AG08395 (cell line): ENCODE measurements at places on chromosomes 3 and 15.
A peak's percentile ranks its signal among the peaks of the same experiment; 100 is the strongest.

- no peak for DNase-seq
Measured at GRCh38 chr3:181555681-181556080, 156.0 kb upstream of the SOX2 start.

DNA sequence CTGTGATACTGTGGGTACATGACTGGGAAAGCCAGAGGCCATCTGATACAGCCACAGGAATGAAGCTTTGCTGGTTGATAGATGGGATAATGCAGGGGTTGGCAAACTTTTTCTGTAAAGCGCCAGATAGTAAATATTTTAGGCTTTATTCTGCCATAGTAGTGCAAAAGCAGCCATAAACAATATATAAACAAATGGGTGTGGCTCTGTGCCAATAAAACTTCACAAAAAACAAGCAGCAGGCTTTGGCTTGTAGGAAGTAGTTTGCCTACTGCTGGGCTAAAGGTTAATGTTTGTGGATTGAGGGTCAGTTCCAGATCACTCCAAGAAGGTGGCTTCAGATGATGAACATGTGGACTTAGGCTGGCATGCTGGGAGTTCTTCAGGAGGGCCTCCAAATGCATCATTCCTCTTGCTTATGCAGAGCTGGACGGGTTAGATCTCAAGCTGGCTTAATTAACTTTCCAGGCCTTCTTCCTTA is 305.7 kb downstream of the RPLP1 start:
- peak; percentile 47 for DNase-seq

DNA sequence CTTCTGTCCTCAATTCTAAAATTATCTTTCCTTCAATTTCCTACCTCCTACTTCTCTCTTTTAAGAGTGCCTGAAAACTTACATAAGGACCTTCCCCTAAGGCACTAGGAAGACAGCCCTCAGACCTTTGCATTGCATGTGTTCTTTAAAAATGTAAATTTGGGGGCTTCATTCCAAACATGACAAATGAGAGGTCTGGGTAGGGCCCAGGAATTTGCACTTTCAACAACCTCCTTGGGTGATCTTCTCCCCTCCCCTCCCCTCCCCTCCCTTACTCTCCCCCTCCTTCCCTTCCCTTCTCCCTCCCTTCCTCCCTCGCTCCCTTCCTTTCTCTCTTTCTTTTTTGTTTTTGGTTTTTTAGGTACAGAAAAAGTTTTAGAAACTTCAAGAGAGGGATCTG is 18.7 kb downstream of the USF3 start:
- no peak for DNase-seq

GRCh38 chr3:31615071-31615875 is 82.5 kb downstream of the STT3B start:
- no peak for DNase-seq

- no peak for DNase-seq
Measured at GRCh38 chr3:194084284-194084683, 51.7 kb upstream of the HES1 start.

- DNase-seq, result no peak
Measured at GRCh38 chr15:68508485-68509189, 70.2 kb upstream of the CORO2B start.

DNA sequence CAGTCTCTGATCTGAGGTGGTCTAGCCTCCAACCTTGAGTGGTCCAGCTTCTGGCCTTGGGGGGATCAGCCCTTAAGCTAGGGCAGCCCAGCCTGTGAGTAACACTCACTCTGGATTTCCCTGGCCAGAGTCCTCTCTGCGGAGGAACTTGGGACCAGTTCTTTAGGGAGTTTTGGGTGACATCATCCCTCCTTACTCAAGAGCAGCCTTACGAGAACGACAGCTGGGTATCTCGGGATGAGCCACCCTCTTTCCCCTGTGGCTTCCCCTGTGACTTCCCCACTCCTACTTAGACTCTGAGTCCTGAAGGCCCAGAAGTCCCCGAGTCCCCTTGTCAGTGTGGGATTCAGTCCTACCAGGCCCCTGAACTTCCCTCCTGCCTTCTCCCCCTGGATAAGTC is 10.2 kb upstream of the PLXND1 start:
- peak; percentile 81 for DNase-seq

- no peak for DNase-seq
Measured at GRCh38 chr3:31936420-31937060, 44.5 kb downstream of the OSBPL10 start.

DNA sequence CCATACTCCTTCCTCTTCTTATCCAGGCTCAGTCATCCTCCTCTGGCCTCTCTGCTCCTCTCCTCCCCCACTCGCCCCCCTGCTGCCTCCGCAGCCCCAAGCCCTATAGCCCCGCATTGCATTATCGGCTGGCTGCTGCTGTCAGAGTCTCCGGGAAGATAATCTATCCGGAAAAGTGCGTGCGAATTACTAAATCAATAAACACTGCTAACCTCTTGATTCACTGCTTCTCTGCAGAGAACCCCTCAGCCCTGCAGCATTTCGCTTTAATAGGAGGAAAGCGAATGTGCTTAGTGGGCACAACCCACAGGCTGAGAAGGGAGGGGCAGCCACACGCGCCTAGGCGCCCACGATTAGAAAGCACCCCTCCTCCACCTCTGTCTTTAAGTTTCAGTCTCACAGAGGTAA is 167.6 kb downstream of the ABHD5 start:
- no peak for DNase-seq

DNA sequence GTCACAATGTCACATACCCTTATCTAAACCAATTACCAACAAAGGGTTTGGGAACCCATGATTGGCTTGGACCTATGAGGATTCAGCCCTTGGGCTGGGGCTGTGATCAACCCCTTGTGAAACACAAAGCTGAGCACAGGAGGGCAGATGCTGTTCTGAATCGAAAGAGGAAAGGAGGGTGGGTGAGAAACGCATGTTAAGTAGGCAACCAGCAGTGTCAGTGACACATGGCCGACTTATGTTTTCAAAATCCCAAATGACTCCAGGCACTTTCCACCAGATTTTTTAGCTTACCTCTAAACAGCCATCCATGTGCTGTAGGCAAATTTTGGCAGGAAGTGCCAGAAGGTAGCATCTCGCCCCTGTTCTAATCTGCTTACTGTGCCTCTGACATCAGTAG is 34.1 kb upstream of the KLHL25 start:
- DNase-seq, result no peak

- no peak for DNase-seq
Measured at GRCh38 chr3:40588406-40588805, 63.6 kb downstream of the ZNF621 start.

DNA sequence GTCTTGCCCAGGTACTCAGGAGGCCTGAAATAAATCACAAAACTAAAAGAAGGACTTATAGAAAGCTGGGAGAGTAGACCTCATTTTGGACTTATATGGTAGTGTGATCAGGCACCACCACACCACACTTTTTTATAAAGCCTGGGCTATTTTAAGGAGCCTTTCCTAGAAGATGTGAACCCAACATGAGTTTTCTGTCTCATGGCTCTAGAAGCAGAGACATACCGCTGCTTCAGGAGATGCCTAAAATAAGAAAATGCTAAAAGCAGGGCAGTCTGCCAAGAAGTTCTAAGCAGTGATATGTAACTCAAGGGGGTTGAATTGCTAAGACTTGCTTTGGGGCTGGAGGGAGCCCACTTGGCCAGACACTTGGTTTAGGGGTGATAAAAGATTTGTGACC is 49.6 kb downstream of the SUMF1 start:
- peak; percentile 6 for DNase-seq

DNA sequence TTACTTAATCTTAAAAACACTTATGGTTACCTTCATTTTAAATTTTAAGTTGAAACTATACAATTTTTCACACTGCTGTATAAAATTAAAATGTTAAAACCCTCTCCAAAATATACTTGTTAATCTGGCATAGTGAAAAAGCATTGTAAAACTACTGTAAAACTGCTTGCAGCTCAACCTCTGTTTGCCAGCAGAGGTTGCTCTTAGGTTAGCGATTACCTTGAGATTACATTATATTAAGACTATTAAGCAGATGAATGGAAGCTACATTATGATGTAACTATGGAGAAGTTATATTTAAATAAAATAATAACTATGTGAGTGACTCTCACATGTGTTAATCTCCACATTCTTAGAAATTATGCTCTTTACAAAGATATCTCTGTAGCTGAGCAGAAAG is 143.6 kb upstream of the SLITRK3 start:
- DNase-seq, result no peak

- no peak for DNase-seq
Measured at GRCh38 chr3:191259486-191259885, 60.4 kb downstream of the OSTN start.

- no peak for DNase-seq
Measured at GRCh38 chr3:143806038-143806437, 42.2 kb downstream of the SLC9A9 start.

DNA sequence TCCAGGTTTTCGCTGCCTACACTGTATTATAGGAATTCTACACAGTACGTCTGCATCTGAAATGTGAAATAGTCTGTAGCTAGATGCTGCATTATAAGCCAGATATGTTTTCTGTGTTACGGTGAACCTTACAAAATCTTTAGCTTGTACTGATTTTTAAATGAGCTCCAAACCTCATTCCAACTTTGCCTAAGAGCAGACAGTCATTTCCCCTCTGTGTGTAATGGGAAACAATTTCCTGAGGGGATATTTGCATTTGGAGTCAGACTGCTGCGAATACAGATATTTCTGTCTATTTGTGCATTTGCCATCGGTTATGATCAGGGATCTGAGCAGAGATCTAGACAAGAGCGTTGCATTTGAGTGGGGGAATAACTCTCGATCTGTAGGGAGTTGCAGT is 37.5 kb downstream of the ARNT2 start:
- no peak for DNase-seq

DNA sequence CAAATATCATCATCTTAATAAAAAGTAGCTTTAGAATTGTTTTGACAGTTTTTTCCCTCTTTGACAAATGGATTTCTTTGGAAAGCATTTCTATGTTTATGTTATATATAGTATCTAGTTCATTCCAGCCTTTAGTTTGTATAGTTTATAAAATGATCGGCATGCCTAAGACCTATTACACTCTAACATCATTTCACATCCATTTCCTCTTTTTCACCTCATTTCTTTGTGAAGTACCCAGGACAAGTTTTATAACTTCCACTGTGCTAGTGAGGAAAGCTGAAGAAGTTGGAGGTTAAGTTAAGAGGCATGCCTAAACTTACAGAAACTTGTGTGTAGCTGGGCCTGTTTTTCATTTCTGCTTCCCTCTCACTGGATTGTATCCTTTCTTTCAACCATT is 178.4 kb downstream of the TP63 start:
- no peak for DNase-seq
